ENCODE measurements at places on chromosomes 5 and 9. TPM values are rescaled to one million over a fixed set of nuclear protein-coding genes. Genes with fewer than 3 reads are reported as not detected.

DNA sequence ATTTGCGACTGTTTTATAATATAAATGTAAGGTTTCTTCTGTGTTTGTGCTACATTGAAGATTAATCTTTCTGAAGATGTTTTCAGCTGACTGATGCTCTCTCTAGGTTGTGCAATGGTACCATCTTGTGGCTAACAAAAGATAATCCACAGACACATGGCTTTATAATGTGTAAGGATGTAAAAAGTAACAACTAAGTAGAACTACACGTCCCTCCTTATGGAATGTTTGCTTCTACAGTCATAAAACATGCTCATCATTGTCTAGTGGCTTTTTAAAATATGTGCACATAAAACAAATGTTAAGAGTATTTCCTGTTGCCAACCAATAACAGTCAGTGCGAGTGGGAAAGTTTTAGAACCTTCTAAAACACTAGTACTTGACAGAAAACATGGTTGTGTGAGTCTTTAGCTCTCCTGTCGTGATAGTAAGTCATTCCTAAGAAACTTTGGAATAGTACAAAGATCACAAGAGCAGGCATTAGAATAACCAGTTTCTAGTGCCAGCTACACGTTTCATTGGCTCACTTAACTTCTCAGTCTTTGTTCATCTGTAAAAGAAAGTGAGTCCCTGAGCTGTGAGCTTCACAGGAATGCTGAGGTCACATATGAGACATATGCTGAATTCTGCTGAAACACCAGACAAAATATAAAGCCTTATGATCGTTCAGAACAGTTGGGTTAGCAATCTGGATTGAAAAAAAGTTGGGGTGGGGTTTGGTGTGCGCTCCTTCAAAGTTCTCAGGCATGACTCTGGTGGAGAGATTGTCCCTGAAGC lies 75.7 kb upstream of the GLIS3 start:
- H3K27ac ChIP-seq = no peak overlapping the region
- peak; percentile 46 for DNase-seq
- no peak overlapping the region for H3K4me3 ChIP-seq
- H3K36me3 ChIP-seq = no peaks in the 10 kb centered on the region
- H3K27me3 ChIP-seq = no peaks in the 10 kb centered on the region

GRCh38 chr9:70421272-70422180 lies 7.1 kb upstream of the KLF9 start:
- DNase-seq = peak; percentile 33
- no peaks in the 10 kb centered on the region for H3K36me3 ChIP-seq
- H3K27ac ChIP-seq = no peak overlapping the region
- peaks cover 15% of the 10 kb centered on the region for H3K27me3 ChIP-seq

GRCh38 chr9:4020755-4021296 lies 279.0 kb downstream of the GLIS3 start:
- H3K36me3 ChIP-seq = no peaks in the 10 kb centered on the region
- H3K27me3 ChIP-seq = no peaks in the 10 kb centered on the region
- no peaks in the 10 kb centered on the region for H3K4me1 ChIP-seq
- no peak overlapping the region for H3K4me3 ChIP-seq
- no peak overlapping the region for H3K27ac ChIP-seq
- DNase-seq = no peak

- H3K27ac ChIP-seq = no peak overlapping the region
- no peaks in the 10 kb centered on the region for H3K36me3 ChIP-seq
Measured at GRCh38 chr9:121542025-121542424, 42.4 kb upstream of the GGTA1 start.

GRCh38 chr9:88749420-88749819 lies 214.4 kb downstream of the NXNL2 start:
- no peaks in the 10 kb centered on the region for H3K27me3 ChIP-seq
- peaks cover 59% of the 10 kb centered on the region for H3K4me1 ChIP-seq
- H3K4me3 ChIP-seq = no peak overlapping the region
- DNase-seq = no peak
- H3K36me3 ChIP-seq = no peaks in the 10 kb centered on the region

- H3K27ac ChIP-seq = peak overlapping the region; percentile 87
- peaks cover 14% of the 10 kb centered on the region for H3K4me1 ChIP-seq
- H3K36me3 ChIP-seq = no peaks in the 10 kb centered on the region
- no peak overlapping the region for H3K4me3 ChIP-seq
- peak; percentile 92 for DNase-seq
Measured at GRCh38 chr5:74576941-74577456, 63.5 kb downstream of the ENC1 start.

DNA sequence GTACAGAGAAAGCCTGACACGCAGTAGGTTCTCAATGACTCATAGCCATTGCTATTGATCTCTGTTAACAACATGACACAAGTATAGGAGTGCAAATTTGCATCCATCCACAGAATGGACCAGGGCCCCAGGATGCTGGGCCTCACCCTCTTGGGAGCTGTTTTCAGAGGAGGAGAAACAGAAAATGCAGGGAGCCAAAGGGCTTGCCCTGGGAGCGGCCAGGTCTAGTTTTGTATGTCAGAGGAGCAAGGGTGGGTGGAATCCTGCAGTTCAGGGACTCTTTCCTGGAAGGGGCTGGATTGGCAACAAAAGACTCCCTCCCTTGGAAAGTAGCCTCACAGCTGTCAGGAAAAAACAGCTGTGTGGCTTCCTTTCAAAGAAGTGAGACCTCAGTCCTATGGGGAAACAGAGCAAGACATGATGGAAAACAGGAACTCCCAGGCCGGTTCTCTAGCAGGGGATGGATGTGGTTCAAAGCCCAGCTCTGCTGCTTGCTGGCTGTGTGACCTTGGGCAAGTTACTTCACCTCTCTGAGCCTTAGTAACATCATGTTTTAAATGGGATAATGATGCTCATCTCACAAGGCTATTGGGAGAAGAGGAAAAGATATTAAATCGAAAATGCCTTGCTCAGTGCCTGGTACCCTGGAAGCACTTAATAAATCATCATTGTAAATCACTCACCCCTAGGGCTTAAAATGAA lies 50.5 kb upstream of the SH3PXD2B start:
- peak; percentile 97 for DNase-seq
- H3K4me3 ChIP-seq = no peak overlapping the region
- H3K27ac ChIP-seq = peak overlapping the region; percentile 89
- H3K27me3 ChIP-seq = no peaks in the 10 kb centered on the region

- no peaks in the 10 kb centered on the region for H3K36me3 ChIP-seq
- no peaks in the 10 kb centered on the region for H3K27me3 ChIP-seq
- no peaks in the 10 kb centered on the region for H3K4me1 ChIP-seq
Measured at GRCh38 chr9:72721067-72721466, 199.7 kb downstream of the TMC1 start.

DNA sequence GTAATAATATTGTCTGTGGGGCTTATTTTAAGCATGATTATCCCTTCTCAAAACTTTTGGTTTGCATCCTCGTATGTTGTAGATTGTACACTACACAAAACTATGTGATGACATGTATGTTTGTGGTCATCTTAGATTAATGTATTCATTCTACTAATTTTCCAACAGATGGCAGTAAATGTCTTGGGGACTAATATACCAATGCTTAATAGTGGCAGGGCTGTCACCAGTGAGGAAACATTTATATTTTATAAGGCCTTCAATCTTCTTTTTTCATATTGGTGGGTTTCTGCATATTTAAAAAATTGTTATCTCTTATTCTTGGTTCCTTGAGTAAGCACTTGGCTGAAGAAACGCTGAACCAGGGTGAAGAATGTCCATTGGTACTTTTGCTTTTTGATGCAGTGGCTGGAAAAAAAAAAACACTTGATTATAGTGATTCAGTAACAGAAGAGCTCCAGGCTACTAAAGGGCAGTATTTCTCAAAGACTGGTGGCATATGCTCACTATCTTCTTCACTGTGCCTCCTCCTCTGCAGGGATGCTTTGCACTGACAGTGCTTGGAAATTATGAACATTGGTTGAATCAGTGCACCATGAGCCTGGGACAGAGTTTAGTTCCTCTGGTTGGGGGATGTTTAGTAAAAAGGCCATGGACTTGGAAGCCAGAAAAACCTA lies 530.3 kb downstream of the RASEF start:
- peak; percentile 40 for DNase-seq
- no peak overlapping the region for H3K4me3 ChIP-seq
- H3K4me1 ChIP-seq = no peaks in the 10 kb centered on the region
- H3K27ac ChIP-seq = no peak overlapping the region

DNA sequence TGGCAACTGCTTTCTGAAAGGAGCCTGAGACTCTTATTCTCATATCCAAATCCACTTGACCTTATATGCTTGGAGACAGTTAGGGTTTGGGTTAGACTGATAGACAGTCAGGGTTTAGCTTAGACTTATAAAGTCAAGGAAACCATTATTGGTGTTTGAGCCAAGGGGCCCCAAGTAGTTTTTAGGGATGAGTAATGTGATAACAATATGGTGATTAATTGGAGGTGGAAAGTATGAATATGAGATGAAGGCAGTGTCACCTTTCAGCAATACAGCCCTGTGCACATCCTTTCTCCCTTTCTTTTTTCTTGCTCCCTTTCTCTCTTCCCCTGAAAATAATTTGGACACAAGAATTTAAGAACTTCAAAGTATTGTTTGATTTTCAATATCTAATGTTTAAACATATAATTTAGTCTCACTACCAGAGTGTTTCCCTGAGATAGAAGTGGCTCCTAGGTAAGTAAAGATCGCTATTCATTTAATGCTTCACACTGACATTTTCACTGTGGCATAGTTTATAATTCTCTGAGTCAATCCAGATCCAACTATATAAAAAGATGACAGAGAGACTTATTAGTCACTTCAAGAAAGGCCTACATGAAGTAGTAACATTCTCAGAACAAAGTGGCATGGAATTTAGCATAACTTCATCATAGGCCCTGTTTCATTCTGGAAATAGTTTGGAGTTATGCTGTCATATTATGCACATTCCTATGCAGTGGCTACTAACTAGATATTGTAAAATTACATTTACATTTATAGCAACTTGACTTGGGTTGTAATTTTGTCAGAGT lies 200.8 kb downstream of the CHSY3 start:
- H3K4me1 ChIP-seq = no peaks in the 10 kb centered on the region
- H3K27me3 ChIP-seq = no peaks in the 10 kb centered on the region
- no peak overlapping the region for H3K4me3 ChIP-seq
- H3K27ac ChIP-seq = no peak overlapping the region
- DNase-seq = no peak

GRCh38 chr9:122197426-122197825 lies 31.3 kb downstream of the LHX6 start:
- no peak for DNase-seq
- H3K4me3 ChIP-seq = no peak overlapping the region
- H3K4me1 ChIP-seq = peaks cover 11% of the 10 kb centered on the region
- H3K27me3 ChIP-seq = peaks cover 3% of the 10 kb centered on the region
- no peaks in the 10 kb centered on the region for H3K36me3 ChIP-seq

DNA sequence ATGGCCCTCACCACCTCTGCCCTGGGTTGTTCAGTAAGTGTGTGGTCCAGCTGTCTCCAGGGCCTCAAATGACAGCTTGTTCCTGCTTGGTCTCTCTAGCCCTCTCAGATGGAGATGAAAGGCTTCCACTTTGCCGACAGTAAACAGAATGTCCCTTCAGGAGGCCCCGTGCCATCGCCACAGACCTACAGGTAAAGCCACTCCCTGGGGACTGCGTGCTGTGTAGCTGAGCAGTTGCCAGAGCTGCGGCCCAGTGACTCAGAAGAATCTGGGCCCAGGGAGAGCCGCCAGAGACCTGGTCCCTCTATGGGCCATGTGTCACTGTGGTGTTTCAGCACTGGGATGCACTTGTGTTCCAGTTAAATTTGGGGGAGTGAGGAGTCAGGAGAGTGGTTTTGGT lies 10.6 kb upstream of the POMT1 start:
- H3K27ac ChIP-seq = no peak overlapping the region
- H3K4me3 ChIP-seq = no peak overlapping the region
- DNase-seq = no peak
- H3K4me1 ChIP-seq = no peaks in the 10 kb centered on the region

- no peak overlapping the region for H3K27ac ChIP-seq
- no peaks in the 10 kb centered on the region for H3K36me3 ChIP-seq
- DNase-seq = no peak
- no peak overlapping the region for H3K4me3 ChIP-seq
- H3K4me1 ChIP-seq = no peaks in the 10 kb centered on the region
Measured at GRCh38 chr9:96665789-96666188, 10.7 kb upstream of the PRXL2C start.

DNA sequence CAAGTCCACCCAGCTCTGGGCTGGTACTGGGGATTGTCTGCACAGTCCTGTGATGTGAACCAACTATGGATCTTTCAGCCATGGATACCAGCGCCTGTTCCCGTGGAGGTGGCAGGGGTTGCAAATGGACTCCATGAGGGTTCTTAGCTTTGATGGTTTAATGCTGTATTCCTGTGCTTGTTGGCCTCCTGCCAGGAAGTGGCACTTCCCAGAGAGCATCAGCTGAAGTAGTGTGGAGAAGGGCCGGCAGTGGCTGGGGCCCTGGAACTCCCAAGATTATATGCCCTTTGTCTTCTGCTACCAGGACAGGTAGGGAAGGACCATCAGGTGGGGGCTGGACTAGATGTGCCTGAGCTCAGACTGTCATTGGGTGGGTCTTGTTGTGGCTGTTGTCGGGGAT lies 1104.8 kb upstream of the COX7C start:
- no peaks in the 10 kb centered on the region for H3K36me3 ChIP-seq
- peak; percentile 0 for DNase-seq
- H3K27ac ChIP-seq = no peak overlapping the region
- H3K27me3 ChIP-seq = no peaks in the 10 kb centered on the region

- DNase-seq = no peak
- no peaks in the 10 kb centered on the region for H3K4me1 ChIP-seq
- no peaks in the 10 kb centered on the region for H3K36me3 ChIP-seq
- H3K27ac ChIP-seq = no peak overlapping the region
- peaks cover 50% of the 10 kb centered on the region for H3K27me3 ChIP-seq
Measured at GRCh38 chr5:1292846-1293415, 1.9 kb downstream of the TERT start.

DNA sequence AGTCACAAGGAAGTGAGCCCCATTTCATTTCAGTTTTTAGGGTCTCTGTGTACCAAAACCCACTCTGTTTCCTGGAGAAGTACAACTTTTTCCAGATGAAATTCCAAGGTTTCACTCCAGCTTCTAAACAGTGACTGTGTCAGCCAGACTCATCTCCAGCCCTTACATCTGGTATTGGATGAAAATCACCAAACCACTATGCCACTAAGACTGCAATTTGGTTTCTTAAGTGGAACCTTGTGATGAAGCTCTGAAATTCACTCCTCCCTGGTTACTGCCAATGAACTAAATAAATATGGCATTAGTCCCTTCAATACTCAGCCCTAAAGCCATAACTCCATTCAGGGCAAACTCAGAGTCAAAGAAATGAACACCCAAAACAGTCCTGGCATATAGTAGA lies 211.2 kb upstream of the DAPK1 start:
- no peak for DNase-seq
- H3K27me3 ChIP-seq = no peaks in the 10 kb centered on the region
- no peaks in the 10 kb centered on the region for H3K36me3 ChIP-seq
- H3K4me1 ChIP-seq = peaks cover 9% of the 10 kb centered on the region
- no peak overlapping the region for H3K4me3 ChIP-seq

GKAP1 gene
- polyA plus RNA-seq = 14.8 TPM

IGIP gene
- 3.5 TPM for polyA plus RNA-seq

WDR38 gene
- polyA plus RNA-seq = 0.11 TPM

ADGRV1 gene
- polyA plus RNA-seq = 1.1 TPM

ANKS6 gene
- 17.1 TPM for polyA plus RNA-seq

ACSL6 gene
- polyA plus RNA-seq = 0.40 TPM

BARHL1 gene
- not detected for polyA plus RNA-seq

ZNF883 gene
- polyA plus RNA-seq = 3.8 TPM

PCDHGB3 gene
- polyA plus RNA-seq = 1.1 TPM

LPAR1 gene
- 65.4 TPM for polyA plus RNA-seq

INPP5E gene
- polyA plus RNA-seq = 9.2 TPM

Data from muscle of leg (tissue), 16 donors.